ENCODE measurements at places on chromosomes 16 and 17. TPM values are rescaled to one million over a fixed set of nuclear protein-coding genes. Genes with fewer than 3 reads are reported as not detected.

The CCL2 gene
- total RNA-seq = not detected

DNA sequence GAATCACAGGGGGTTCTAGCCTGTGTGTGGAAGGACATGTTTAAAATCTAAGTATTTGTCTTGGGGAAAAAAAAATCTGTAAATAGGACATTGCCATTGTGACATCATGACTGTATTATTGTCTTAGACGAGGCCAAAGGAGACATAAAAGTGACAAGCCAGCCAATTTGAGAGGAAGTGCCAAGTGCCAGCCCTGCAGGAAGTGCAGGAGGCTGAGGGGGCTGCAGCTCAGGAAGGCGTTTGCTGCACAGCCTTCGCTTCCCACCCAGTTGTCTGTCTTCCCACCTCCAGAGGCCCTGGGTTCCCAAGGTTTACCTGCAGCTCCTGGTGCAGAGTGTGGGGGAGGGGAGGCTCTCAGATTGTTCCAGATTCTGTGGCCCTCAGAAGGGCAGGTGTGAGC, 1.3 kb downstream of the ADCY7 start:
- DNase-seq = no peak

- DNase-seq = no peak
Measured at GRCh38 chr16:14225457-14225856, 154.3 kb downstream of the MRTFB start.

GRCh38 chr16:29943846-29944799, 17.8 kb upstream of the TMEM219 start:
- peak; percentile 98 for DNase-seq

Data from NCI-H460 (cell line).